ENCODE measurements at places on chromosomes 7 and 10.
A peak's percentile ranks its signal among the peaks of the same experiment; 100 is the strongest.

DNA sequence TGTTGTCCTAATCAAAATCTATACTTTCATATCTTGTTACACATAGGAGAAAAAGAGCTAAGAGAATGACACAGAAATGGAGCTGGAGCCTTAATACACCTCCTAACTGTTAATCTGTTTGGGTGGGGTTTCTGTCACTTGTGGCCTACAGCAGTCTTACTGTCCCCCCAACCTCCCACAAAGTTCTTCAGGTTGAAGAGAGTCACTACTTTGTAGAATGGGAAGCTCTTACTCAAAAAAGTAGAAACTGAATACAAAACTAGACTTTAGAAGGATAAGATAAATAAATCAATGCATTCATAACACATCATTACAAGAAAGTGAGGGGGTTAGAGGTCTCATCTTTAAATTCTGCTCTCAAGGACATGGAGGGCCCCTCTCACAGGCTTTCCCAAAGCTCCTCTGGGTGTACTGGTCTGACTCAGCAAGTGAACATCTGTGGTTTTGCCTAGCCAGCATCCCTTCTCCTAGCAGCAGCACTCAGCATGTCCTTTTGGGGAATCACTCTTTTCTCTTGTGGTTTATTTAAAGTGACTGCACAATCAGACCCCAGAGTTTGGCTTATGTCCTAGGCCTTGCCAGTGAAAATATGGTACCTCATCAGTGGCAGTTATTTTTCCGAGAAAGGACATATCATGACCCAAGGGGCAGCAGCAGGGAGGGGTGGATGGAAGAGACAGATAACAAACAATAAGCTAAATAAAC, 2.0 kb upstream of the BLVRA start:
- DNase-seq, result peak; percentile 83

- DNase-seq, result no peak
These were observed 224.3 kb downstream of the SFMBT2 start for GRCh38 chr10:7186387-7187018.

- DNase-seq, result peak; percentile 15
These were observed 76.1 kb downstream of the ADD3 start for GRCh38 chr10:110083884-110084283.

DNA sequence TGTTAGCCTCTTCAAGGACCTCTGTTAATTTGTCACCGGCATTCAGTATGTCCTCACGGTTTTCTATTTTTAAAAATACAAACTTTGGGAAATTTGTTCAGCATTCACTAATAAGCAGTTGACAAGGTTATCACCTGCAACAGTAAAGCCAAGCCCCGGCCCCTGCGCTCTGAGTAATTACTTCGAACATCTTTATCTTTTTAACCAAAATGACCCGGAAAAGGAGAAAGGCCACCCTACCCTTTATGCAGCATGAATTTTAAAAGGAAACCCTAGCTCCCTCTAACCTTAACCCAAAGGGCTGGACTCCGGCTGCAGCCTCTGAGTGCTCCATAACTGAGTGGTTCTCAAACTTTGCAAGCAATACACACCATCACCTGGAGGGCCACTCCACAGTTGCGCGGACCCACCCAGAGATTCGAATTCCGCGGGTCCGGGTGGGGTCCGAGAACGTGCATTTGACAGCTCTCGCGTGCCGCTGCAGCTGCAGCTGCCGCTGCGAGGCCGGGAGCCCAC, 940 bp downstream of the NSMCE4A start:
- DNase-seq, result no peak

- DNase-seq, result peak; percentile 15
These were observed 76.3 kb upstream of the ABCB5 start for GRCh38 chr7:20539201-20539600.

- no peak for DNase-seq
These were observed 11.1 kb downstream of the STK17A start for GRCh38 chr7:43594020-43594419.

DNA sequence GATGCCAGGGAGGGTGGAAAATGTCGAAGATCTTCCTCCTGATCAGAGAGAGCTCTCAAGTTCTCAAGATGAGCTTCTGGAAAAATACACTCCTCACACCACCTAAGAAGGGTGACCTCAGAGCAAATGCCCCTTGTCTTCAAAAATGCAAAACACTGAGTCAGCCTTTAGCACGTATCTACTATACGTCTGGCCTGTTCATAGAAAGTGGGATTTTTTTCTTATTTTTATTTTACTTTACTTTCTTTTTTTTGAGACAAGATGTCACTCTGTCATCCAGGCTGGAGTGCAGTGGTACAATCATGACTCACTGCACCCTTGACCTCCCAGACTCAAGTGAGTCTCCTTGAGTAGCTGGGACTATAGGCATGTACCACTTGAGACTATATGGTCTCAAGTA, 57.1 kb downstream of the AFAP1L2 start:
- DNase-seq, result peak; percentile 17

DNA sequence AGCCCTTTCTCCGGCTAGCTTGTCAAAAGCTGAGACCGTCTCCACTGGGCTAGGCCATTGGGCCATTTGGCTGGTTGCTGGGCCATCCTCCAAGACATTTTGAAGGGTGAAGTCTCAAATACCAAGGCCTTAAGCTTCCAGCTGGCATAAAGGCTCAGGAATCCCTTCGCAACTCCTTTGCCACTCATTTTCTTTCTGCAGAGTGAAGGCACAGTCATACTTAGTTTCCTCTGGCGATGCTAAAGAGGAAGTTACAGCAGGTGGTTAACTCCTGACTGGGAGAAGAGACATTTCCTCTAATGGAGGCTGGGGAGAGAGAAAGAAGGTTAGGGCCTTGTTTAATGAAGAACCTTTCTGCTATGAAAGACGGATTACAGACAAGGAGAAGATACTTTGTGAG, 4.8 kb upstream of the REPIN1 start:
- DNase-seq, result no peak

GRCh38 chr10:70998086-70998485, 109.7 kb upstream of the PCBD1 start:
- DNase-seq, result no peak

DNA sequence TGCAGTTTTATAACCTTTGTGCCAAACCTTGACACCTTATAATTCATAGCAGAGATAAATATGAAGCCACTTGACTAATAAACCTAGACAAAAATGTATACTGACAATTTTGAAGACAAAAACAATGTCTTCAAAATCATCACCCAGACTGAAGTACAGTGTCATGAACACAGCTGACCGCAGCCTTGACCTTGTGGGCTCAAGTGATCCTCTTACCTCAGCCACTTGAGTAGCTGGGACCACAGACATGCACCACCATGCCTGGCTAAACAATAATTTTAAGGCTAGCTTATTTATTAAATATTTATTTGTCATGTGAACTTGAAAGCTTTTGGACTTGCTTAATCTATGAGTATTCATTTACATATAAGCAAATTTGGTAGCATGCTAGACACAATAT, 24.3 kb downstream of the IL6 start:
- DNase-seq, result no peak

- DNase-seq, result no peak
These were observed 89.5 kb upstream of the AUTS2 start for GRCh38 chr7:69508736-69509135.

All from EL (cell line).